ENCODE measurements at places on chromosomes 4 and X.

DNA sequence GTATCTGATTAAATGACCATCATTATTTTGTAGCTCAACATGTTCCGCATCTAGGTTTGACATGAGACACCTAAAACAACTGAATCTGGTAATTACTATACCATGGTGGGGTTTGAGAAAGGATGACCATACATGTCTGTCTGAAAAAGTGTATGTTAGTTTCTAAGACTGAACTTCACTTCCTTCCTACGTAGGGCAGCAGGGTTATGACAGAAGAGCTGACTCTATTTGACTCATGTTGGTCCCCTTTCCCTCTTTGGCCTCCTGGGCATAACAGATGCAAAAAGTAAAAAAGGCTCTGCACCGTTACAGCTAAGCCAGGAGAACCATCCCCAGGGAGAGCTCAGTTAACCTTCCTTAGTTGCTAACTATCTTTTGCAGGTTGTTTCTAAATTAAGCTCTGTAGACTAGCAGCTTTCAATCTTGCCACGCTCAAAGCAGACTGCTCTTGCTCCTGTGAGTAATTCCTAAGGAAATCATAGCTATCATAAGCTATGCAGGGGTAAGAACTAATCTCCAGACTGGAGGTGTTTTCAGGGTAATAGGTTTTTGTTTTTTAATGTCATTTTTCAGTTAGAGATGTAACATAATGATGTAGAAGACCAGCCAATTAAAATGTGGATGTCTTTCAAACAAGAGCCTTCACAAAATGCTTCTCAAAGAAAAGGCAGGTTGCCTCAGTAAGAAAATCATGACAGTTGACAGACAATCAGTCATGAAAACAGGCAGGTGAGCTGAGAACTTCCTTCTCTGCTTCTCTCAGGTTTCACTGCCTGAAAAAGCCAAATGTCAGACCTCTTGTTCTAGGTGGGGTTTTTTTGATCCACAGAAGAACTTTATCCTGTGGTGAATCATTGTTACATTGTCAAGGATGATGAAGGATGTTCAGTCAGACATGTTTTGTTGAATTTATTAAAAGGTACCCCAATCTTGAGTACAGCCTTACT, 66.9 kb upstream of the DAPP1 start:
- DNase-seq, result no peak

- DNase-seq, result peak; percentile 52
Measured at GRCh38 chr4:136864604-136865185, 667.6 kb downstream of the PCDH18 start.

GRCh38 chr4:23956601-23957364, 66.9 kb upstream of the PPARGC1A start:
- no peak for DNase-seq

- no peak for DNase-seq
Measured at GRCh38 chr4:7945709-7946380, 6.2 kb upstream of the AFAP1 start.

GRCh38 chrX:68947882-68948605, 119.2 kb downstream of the EFNB1 start:
- no peak for DNase-seq

- DNase-seq, result no peak
Measured at GRCh38 chrX:19798423-19798822, 89.0 kb downstream of the SH3KBP1 start.

GRCh38 chr4:89400287-89401035, 92.9 kb upstream of the GPRIN3 start:
- DNase-seq, result no peak

DNA sequence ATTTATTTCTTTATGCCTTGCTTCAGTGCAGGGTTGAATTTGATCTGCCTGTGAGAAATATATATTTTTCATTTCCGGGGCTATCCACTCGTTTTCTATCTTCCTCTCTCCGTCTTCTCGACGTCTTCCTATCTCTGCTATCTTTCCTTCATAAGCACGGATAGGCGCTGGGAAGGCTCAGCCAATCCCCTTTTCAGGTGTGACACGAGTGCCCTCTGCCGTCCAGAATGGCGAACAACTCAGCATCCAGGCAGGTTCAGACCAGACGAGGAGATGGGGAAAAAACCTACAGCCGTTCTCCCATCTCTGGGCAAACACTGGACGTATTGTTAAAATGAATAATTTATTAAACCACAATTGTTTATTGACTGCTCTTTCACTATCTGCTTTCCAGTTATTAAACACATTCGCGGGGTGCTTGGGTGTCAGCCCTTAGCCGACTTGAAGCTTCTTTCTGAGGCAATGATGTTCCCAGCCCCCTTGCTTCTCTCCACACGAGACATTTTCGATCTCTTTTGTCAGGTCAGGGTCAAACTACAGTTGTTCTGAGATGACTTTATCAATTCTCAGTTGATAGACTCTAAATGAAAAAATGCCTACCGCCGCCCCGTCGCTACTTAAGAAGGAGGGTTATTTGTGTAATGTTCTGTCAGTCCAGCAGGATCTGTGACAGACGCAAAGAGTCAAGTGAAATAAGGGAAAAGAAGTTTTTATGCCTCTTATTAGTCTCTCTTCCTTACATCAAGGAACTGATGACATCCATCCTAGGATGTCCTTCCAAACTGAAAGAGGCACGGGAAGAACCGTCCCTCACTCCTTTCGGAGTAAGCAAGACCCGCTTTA, 96.3 kb upstream of the NOCT start:
- peak; percentile 96 for DNase-seq

DNA sequence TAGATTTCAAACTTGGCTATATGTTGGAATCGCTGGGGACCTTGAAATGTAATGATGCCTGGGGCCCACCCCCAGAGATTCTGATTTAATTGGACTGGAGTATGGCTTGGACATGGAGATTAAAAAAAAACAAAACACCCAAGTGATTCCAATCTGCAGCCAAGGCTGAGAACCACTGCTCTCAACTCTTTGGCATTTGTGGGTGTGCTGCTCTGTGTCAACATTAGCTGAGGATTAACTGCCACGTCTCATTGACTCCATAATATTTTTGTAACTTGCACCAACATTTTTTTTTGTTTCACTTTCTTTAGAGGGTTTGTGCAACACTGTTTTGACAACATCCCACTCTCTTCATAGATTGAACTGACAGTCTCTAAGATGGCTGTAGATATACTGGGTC, 41.1 kb upstream of the PDK3 start:
- DNase-seq, result no peak

GRCh38 chr4:82900066-82900410, 497 bp upstream of the THAP9 start:
- no peak for DNase-seq

DNA sequence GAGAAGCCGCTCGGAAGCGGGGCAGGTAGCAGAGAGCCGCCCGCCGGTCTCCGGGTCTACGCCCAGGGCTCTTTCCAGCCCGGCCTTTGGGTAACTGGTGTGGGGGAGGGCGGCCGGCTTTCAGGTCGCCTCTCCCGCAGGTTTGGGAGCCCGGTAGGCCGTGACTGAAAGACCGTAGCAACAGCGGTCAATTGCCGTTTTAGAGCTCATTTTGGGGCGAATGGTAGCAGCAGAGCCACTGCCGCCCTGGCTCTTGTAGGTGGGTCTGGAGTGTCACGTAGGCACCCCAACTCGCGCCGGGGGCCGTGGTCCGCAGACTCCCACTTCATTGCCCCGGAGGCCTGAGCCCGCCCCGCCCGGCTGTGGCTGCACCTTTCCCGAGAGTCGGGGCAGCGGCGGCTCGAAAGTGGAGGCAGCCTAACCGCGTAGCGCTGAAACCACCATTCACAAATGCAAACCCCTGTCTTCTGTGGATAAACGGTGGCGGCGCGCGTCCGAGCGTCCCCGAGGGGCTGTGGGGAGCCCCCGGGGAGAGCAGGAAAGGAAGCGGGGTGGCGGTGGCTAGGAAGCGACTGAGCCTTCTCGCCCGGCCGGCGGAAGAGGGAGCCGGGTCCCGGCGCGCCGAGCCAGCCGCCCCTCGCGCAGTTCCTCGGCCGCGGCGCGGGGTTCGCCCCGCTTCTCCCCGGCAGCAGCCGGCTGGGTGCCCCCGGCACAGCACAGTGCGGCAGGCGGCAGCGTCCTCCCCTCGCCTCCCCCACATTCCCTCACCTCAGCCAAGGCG, 2185.1 kb upstream of the TENM3 start:
- DNase-seq, result peak; percentile 86

DNA sequence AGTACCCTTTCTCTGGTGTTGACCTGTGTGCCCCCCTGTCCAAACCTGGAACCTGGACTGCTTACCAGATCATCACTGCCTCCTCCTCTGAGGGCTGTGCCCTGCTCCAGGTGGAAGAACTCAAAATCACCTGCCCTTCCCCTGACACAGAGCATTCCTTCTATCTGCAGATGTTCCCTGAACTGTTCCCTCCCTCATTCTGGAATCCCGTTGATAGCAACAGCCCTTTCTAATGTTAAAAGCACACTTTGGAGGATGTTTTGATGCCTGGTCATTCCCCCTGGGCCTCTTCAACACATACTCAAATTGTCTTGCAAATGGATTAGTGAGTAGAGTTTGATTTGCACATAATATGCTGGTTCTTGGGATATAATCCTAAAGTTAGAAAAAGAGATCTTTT, 225.8 kb downstream of the FGF13 start:
- peak; percentile 57 for DNase-seq

GRCh38 chrX:130524476-130525194, 122.8 kb downstream of the RBMX2 start:
- DNase-seq, result no peak

- peak; percentile 78 for DNase-seq
Measured at GRCh38 chr4:2843941-2844584, 419 bp downstream of the ADD1 start.

- peak; percentile 86 for DNase-seq
Measured at GRCh38 chr4:39698424-39699009, 581 bp downstream of the UBE2K start.

- DNase-seq, result no peak
Measured at GRCh38 chr4:93841803-93842345, 13.3 kb downstream of the ATOH1 start.

DNA sequence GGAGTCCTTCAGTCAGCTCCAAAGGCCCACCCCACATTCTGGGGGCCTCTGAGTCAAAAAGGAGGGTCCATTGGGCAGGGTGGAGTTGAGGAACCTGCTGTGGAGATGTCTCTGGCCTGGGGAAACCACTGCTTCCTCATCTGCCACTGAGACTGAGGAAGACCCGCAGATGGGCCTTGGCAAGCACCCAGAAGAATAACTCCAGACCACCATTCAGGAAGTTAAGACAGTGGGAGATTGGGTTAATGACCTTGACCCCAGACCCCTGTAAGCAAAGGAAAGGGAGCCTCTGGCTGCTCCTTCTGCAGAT, 8.1 kb upstream of the HSD17B10 start:
- no peak for DNase-seq

DNA sequence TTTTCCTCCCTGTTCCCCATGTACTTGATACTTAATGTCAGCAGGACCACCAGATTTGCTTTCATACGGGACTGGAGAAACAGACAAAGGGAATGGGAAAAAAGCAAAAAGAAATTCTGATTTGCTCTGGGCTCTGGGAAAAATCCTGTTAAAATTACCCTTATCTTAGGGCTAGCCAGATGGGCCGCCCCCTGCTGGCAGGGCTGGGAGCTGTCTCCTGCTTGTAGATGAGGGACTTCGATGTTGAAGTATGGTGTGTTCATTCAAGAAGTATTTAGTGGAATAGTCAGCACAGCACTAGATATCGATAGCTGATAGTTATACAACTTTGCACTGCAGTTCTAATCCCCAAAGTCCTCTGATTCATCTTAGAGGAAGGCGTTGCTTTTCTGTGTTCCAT, 45.8 kb downstream of the BCORL1 start:
- peak; percentile 71 for DNase-seq

- peak; percentile 37 for DNase-seq
Measured at GRCh38 chr4:8329859-8330761, 60.6 kb downstream of the HTRA3 start.

GRCh38 chr4:158930639-158930972, 161.8 kb downstream of the FNIP2 start:
- DNase-seq, result no peak

DNA sequence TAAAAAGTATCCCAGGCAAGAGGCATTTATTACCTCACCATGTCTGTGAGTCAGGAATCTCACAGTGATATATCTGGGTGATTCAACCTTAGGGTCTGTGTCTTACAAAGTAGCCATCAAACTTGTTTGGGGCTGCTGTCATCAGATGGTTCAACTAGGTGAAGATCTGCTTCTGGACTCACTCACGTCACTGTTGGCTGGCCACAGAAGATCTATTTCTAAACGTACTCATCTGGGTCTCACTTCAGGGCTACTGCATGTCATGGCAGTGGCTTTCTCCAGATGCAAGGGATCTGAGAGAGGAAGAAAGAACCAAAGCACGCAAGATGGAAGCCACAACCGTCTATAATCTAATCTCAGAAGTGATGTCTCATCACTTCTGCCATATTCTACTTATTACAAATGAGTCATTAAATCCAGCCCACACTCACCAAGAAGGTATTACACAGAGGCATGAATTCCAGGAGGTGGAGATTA, 267.8 kb upstream of the ANKRD50 start:
- no peak for DNase-seq

DNA sequence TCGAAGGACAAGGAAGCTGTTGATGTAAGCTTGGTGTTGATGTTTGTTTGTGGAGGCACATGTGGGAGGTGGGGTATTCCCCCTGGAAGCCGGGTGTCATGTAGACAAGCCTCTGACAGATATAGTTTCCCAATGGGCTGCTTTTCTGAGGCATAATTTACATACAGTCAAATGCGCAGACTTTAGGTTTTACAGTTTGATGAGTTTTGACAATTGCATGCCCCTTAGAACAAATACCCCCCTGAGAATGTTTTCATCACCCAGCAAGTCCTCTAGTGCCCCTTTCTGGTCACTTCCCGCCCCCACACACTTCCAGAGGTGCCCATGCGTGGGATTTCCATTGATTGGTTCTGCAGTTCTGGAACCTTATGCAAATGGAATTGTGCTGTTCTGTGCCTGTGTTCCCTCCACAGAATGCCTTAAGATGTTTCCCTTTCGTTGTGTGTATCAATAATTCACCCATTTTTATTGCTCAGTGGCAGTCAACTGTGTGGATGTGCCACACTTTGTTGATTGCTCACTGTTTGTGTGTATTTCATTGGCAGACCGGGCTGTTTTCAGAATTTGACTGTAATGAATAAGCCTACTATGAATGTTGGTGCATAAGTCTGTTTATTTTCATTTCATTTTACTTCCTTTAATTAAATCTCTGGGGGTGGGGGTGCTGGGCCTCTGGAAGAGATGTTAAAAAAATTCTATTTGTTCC, 8.5 kb downstream of the EVC start:
- no peak for DNase-seq

DNA sequence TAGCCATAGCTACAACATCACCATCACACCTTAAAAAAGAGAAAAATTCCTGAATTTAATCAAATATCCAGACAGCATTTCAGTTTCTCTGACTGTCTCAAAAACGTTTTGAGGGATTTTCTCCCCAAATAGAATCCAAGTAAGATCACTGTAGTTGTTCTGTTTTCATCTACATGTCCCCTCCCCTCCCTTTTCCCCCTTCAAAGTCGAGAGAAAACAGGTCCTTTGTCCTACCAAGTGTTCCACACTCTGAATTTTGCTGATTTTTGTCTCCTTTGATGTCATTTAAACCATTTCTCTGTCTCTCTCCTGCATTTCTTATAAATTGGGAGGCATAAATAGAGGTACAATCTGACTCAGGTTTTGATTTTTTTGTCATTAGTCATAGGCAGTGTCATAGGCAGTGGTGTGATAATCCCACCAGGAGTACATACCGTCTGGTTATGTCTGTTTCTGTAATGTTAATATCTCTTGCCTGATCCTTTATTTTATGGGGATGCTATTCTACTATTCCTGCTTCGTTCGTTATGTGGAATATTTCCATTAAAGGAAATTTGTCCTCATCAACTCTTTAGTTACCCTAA, 348.6 kb downstream of the PTTG2 start:
- no peak for DNase-seq

GRCh38 chrX:12505127-12505526, 286.1 kb upstream of the PRPS2 start:
- no peak for DNase-seq

Data from endodermal cell (in vitro differentiated cells).